ENCODE measurements at places on chromosomes 4 and X.

GRCh38 chr4:168304744-168305459 is 13.7 kb downstream of the DDX60 start:
- no peak for DNase-seq

DNA sequence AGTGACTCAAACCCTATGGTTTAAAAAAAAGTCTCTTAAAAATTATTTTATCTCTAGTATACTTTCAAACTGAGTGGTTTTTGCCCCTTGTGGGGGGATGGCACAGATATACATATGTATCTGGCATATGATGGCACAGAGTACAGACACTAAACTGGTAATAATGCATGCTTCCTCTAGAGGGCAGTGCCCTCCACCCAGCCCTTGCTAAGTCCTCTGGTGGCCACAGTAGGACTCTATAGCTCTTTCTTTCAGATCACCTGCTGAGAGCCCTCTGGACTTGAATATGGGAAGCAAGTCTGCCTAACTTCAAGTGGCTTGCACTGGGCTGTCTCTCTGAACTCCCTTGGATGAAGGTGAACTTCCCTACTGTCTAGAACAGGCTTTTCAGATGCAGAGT is 66.3 kb downstream of the TSPAN7 start:
- peak; percentile 14 for DNase-seq

DNA sequence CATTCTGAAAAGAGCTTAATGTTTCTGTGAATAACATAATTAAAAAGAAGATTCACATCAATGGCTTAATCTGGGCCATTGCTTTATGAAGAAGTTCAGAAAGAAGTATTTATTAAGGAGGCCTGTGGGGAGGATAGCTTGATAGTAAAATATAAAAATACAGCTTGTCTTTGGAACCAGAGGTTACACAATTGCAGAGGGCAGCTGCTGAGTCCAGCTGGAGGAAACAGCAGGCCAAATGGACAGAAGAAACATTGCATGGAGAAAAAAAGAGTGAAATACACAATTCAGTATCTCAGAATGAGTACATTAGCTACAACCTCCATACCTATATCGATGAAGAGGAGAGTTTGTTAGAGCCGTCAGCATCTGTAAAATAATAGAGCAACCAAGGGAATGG is 148.0 kb upstream of the NPY2R start:
- no peak for DNase-seq

DNA sequence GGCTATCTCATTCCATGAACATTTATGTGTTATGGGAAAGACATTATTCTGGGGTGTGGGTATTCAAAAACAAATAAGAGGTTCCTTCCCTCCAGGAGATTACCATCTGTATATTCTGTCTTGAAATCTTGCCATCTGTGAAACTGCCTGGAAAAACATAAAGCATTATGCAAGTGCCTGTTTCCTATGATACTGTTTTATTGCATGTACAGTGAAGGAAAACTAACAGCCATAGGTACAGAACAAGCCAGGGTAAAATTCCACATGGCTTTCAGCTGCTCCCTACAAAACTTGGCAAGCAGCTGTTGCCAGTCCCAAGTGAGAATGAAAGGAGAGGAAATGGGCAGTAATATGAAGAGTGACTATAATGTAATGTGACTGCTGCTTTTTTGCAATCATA is 136.0 kb downstream of the GUCY2F start:
- DNase-seq: no peak

GRCh38 chr4:17426222-17426621 is 85.7 kb downstream of the QDPR start:
- DNase-seq: no peak

DNA sequence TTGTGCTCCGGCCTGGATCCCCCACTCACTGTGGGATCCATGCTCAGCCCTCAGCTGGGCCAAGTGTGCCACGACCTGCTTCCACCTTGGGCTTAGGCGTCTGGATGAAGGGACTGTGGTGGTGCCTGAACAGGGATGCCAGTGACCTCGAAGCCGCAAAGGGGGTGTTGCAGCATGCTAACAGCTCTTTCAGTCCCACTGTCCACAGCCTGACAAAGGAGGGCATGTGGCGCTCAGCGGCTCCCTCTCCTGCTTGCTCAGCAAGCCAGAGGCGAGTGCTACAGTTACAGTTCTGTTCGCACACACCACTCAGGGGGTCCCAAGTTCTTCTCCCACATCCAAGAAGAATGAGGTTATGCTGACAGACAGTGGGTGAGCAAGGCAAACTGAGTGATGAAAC is 5.2 kb upstream of the IGBP1 start:
- no peak for DNase-seq

DNA sequence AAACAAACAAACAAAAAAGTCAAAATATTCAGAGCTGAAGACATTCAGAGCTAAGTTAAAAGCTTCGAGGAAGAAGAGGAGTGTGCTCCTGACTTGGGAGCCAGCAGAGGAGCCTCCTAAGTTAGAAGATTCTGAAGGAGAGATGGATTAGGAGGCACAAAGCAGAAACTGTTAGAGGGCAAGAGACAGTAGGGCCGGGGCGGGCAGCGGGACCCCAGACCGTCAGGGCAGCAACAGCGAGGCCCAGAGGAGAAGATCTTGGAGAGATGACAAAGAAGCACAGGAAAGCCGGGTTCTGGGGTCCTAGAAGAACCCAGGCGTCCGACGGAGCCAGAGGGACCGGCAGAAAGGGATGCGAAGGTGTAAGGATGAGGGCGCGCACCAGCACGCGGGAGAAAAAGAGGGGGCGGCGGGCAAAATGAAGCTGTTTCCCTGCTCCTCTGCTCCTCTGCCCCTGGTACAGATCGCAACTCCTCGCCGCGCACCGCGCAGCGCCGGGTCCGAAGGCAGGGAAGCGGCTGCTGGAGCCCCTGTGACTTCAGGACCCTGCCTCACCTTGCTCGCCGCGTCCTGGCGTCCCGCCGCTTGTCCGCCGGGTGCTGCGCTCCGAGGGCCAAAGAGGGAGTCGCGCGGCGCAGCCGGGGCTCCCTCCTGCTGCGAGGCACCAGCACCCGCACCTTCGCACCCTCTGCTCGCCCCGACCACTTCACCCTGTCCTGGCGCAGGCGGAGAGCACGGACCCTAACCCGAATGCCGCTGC is 477 bp downstream of the KLHL13 start:
- no peak for DNase-seq

DNA sequence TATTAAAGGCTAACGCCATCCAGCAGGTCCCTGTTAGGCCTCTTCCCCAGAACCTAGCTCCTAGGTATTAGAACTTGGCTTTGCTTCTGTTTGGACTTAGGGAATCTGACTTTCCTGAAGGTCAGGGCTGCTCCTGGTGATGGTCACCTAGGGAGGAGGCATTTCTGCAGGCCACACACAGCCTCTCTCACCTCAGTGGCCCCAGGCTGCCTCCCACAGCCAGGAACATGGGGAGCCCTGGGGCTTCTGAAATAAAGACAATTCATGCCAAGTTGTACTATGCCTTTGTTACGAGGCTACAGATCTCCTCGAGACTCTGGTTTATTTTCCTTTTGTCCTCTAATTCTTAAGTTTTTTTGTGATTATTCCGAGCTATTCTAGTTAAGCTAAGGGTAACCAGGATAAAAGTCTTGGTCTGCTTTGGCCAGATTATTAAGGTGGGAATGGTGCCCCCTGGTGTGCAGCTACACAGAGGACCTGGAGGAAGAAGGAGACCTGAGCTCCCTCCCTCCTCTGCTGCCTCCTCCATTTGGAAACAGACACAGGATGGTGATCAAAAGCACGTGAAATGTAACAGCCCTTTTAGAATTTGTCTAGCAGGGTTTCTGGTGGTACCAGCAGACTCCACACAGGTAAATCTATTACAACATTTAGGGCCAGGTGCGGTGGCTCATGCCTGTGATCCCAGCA is 131.0 kb downstream of the DCLK2 start:
- peak; percentile 2 for DNase-seq

- no peak for DNase-seq
Observed at GRCh38 chr4:88208156-88208555, 49.7 kb upstream of the ABCG2 start.

DNA sequence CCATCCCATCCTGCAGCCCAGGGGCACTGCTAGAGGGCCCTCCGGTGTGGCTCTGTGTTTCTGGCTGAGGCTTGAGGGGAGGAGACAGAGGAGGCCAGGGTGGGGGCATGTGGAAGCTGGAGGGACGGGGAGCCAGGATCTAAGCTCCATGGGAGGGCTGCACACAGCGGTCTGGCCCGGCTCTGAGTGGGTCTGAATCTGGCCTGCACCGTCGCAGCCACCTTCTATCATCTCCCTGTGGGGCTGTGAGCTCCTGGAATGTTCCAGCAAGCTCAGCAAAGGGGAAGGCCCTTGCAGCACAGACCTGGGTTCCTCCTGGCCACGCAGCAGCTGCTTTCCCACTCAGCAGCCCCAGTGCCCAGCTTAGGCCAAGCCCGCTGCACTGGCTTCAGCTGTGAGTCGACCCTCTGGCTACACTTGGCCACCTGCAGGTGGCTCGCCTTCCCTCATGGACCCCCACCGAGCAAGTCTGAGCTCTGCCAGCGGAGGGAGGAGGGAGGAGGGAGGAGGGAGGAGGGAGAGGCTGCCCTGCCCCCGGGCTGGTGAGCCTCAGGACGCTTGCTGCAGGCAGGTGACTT is 5.3 kb downstream of the NKX1-1 start:
- no peak for DNase-seq

DNA sequence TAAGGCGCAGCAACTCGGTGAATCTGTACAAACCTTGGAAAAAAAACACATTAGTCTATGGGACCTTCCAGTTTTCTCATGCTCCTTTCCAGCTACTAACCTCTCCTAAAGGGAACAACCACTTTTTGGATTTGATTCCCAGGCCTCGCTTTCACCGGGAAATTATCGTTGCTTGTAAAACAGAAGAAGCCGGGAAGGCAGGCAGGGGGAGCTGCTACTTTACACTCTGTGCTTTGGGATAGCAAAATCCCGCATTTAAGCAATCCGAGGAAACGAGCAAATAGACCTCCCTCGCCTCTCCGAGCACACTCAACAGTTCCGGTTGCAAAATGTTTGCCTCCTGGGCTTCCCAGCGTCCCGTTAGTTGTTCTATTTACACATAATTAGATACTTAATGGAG is 1.2 kb downstream of the CD38 start:
- no peak for DNase-seq

DNA sequence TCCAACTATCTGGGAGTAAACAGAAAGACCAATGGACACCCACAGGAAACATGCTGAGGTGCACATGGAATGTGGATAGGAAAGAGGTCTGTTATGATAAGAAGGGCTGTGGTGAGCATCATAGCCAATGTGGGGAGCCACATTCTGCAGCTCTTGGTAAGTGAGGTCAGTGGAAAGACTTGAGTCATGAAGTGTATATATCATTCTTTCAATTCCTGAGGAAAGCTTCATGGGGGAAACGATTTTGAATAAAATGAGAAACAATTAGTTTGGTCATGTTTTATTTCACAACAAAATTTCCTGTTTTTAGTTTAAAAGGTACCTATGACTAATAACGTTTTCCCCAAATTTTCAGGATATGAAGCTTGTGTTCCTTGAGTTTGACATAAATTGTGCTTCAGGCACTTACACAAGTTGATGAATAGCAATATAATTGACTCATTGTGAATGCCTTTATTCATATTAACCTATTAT is 41.4 kb upstream of the RASSF6 start:
- DNase-seq: no peak

DNA sequence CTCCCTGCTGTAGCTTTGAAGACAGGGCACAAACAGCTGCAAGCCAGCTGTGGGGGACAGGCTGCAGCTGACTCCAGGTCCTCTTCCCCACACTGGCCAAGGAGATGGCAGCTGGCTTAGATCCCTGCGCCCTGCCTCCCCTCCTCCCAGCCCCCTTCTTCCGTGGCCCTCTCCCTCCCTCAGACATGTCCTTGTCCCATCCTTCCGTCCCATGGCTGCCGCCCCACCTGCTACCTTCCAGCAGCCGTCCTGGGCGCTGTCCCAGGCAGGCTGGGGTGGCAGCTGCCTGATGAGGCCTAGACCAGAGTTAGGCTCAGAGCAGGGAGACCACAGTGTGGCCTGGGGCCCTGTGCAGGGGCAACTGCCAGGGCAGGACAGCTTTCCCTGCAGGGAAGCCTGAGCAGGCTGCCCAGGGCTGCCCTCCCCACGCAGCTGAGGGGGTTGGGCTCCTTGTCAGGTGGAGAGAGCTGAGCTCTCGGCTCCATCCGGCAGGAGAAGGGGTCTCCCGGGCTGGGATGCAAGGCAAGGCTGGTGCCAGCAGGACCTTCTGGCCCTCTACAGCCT is 3.3 kb upstream of the BGN start:
- DNase-seq: no peak

DNA sequence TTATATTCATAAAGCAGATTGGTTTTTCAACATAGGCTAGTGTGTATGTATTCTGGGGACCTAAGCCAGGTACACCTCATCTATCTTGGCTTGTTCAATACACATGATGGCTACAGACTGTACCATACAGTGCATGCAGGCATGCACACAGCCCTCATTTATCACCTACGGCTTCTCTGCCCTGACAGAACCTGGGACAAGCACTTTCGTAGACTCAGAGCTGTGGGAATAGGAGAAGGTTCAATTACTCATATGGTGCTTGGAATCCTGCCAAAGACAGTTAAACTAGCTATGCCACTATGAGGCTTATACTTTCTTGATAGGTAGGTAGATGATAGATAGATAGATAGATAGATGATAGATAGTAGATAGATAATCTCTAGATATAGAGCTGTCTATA is 457.2 kb downstream of the GALNTL6 start:
- DNase-seq: no peak

- DNase-seq: no peak
Observed at GRCh38 chr4:155668707-155669220, 2.1 kb downstream of the GUCY1A1 start.

DNA sequence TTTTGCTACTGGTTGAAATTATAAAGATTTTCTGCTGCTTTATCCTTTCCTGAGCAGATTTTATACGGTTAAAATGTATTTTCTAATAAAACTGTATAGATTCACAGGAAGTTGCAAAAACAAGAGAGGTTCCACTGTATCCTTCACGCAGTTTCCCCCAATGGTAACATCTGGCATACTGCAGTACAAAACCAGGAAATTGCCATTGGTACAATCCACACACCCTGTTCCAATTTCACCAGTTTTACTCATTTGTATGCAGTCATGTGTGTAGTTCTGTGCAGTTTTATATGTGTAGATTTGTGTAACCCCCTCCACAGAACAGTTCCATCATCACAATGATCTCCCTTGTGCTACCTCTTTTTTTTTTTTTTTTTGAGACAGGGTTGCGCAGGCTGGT is 20.0 kb downstream of the DDX3X start:
- DNase-seq: no peak

DNA sequence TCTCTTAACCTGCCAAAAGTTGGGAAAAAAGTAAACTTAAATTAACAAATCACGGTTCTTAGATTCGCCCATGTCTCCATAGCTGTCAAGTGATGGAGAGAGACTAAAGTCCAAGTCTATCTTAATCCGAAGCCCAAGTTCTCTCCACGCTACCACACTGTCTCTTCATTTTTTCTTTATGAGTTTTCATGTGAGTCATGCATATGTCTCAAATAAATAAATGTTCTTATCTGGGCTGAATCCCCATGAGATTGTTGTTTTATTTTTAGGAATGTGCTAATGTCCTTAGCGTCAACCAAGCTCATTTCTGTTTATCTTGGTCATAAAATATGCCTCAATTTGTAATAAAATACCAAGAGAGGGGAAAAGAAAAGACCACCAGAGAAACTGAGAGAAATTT is 169.3 kb downstream of the RCHY1 start:
- DNase-seq: no peak

Measured in CD4-positive, alpha-beta T cell treated with Interferon gamma for 1 hour (primary cell).